ENCODE measurements at places on chromosomes 5 and 9.

DNA sequence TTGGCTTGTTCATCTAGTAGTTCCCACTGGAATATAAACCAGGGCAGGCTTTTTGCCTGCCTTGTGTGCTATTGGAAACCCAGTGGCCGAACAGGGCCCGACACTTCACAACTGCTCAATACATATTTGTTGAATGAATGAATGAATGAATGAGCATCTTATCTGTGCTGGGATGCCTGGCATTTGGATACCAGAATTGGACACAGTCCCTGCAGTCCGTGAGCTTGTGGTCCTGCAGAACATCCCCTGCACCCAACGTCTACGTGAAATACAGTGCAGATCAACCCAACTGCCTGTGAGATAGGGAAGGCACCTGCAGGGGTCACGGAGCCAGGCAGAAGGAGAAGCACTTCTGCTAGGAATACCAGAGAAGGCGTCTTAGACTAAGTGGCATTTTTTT, 30.0 kb upstream of the COL15A1 start:
- no peak for DNase-seq

DNA sequence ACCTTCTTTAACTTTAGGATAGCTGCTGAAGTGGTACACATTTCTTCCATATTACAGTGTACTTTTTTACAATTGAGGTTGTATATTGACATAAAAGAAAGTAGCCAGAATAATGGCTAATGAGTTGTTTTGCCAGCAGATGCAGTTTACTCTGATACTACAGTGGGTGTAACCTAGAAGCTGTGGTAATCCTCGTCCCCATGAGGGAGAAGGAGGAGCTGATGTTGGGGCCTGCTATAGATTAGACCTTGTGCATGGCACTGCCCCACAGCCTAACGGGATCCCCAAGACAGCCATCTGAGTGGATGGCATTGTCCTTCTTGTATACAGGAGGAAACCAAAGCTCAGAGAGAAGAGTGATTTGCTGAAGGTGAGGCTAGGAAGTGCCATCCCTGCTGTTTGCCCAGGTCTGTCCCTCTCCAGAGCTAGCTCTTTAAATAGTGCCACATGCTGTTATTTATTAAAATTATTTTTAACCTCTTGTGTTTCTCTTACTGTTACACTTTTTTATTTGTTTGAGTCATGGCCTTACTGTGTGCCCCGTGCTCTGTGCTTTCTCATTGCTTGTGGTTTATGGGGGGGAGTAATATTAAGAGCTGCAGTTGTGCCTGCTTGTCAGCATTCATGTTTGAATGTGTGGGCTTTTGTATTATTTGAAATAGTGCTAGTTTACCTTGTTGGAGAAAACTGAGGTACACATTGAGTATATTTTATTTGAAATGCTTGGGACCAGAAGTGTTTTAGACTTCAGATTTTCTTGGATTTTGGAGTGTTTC, 65.3 kb downstream of the ICE1 start:
- DNase-seq, result no peak

DNA sequence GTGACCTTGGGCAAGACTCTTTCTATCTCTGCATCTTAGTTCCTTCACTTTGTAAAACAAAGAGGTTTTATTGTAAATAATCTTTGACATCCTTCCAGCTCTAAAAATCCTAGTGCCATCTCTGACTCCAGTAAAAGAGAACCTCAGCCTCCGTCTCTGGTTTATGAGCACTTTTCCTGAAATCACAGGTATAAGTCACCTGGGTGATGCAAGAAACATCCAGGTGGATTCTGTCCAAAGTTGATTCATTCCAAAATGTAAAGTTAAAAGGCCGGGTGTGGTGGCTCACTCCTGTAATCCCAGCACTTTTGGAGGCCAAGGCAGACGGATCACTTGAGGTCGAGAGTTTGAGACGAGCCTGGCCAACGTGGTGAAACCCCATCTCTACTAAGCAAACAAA, 21.1 kb upstream of the UBAP2 start:
- no peak for DNase-seq

GRCh38 chr5:154396128-154396527, 49.7 kb upstream of the SAP30L start:
- DNase-seq, result no peak

DNA sequence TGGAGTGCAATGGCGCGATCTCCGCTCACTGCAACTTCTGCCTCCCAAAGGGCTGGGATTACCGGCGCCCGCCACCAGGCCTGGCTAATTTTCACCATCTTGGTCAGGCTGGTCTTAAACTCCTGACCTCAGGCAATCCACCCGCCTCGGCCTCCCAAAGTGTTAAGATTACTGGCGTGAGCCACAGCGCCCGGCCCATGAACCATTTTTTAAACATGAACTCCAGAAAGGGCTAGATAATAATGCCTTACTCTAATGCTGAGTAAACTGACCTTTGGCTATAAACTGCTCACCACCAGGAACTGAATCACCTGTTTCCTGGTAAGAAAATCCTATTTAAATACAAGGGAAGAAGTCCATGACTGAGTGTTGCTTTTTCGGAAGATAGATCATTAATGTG, 23.2 kb upstream of the DAB2 start:
- DNase-seq, result no peak

GRCh38 chr9:120872791-120873502, 4.0 kb downstream of the PHF19 start:
- no peak for DNase-seq

GRCh38 chr5:152477536-152477935, 72.5 kb upstream of the NMUR2 start:
- no peak for DNase-seq

DNA sequence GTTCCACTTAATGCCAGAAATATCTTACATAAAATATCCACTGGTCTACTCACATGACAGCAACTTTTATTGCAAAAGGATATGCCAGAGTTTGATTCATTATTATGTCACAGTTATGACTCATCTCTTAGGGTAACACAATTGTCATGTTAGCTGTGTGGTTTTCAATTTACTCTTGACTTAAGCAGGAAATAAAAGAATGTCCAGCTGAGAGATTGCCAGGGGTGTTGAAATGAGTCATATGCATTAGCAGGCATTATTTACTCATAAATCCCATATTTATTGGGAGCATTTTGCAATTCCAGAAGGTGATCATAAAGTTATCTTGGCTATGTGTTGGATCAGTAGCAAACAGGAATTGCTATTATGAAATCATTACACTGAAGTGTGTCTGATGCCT, 1164.6 kb upstream of the CDH18 start:
- DNase-seq, result peak; percentile 95

DNA sequence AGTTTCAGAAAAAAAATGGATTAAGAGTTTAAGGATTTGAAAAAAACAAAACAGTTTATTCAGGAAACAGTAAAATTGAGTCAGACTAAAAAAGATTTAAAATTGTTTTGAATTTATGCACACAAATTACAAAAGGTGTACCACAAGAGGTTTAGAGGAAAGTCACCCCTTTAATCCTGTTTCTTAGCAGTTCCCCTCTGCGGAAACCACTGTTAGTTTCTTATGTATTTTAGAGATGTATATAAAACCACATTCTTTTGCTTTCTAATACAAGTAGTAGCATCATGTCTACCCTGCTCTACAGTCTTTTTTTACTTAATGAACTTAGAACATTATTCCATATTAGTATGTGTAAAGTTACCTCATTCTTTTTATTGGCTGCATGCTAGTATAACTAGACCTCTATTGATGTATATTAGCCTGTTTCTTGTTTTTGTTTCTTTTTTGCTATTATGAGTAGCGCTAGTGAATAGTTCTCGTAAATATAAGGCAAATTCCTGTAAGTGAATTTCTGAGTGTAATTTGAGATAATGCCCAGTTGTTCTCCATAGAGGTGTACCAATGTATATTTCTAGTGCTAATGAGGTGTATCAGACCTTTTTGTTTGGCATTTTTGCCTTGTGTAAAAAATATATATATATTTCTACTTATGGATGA, 20.0 kb downstream of the GPBP1 start:
- DNase-seq, result no peak

DNA sequence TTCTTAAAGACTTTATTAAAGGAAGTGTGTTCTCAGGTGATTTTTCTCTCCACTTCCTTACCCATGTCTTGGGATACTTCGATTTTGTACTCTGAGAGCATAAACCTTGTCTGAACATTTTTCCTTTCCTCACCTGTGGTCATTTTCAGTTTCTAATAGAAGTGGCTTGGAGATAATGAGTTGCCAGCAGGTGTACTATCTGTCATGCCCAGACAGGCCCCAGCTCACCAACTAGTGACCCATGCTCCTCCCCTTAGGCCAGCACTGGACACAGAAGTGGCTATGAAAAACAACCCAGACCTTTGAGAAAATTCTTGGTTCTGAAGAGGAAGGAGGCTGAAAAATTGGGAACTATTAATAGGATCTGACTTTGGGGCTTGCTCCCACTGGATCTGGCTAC, 49.2 kb upstream of the SMIM32 start:
- DNase-seq, result no peak

GRCh38 chr5:73295447-73295846, 122.5 kb downstream of the TMEM174 start:
- no peak for DNase-seq

DNA sequence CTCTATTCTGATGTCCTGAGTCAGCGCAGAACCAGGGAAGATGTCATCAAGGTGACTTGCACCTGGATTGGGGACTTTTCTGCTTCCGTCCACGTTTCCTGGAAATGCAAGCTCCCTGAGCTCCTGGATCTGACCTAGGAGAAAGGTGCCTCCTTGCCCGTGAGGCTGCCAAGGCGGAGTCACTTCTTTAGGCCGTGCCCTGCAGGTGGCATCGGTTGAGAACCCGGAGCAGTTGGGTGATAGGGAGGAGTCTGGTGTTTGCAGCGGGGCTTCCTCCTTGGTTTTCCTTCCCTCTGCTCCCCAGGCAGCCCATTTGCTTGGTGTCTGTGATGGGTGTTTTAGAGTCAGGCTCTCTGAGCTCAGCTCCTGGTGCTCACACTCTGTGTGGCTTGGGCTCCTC, 15.2 kb downstream of the NANS start:
- DNase-seq, result no peak

DNA sequence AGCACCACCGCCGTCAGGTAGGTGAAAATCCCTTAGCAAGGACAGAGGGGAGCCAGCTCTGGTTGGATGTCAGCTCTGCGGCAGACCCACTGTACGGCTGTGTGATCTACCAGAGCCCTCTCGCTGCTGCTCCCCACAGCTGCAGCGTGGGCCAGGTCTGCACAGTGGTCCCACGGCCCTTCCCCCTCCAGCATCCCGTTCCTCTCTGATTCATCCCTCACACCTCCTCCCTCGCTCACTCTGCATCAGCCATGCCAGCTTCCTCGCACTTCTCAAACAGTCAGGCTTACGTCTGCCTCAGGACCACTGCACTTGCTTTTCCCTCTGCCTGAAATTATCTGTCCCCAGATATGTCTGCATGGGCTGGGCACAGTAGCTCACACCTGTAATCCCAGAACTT, 26.6 kb upstream of the CFAP157 start:
- DNase-seq, result no peak
